H1 (cell line): ENCODE measurements at places on chromosomes 13 and 19. TPM values are rescaled to one million over a fixed set of nuclear protein-coding genes. Genes with fewer than 3 reads are reported as not detected.

Gene CLEC17A
- total RNA-seq, result not detected in 2 replicates

DNA sequence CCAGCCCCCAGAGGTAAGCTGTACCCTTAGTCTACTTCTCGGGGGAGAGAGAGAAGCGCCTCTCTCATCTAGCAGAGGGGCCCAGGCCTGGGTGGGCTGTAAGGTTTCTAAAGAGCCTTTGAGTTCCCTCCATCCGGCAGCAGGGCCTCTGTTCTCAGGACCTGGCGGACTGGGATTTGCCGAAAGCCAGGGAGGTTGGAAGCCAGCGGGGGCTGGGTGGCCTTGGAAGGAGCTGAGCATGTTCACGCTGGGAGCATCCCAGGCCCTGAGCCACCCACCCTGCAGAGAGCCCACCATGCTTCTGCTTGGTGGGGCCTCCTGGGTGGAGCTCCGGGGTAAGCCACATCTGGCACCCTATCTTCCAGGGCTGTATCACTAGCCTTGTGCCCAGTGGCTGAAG lies 7.8 kb downstream of the SLC7A10 start:
- no peak for DNase-seq

Gene HSPBP1
- 63.4 and 68.8 TPM in 2 replicates for total RNA-seq

Gene MAP4K1
- total RNA-seq, result 10.4 and 14.4 TPM in 2 replicates

Gene PTGER1
- 0.38 and 0.41 TPM in 2 replicates for total RNA-seq

GRCh38 chr13:84479656-84480055 lies 597.4 kb upstream of the SLITRK1 start:
- no peak for DNase-seq

DNA sequence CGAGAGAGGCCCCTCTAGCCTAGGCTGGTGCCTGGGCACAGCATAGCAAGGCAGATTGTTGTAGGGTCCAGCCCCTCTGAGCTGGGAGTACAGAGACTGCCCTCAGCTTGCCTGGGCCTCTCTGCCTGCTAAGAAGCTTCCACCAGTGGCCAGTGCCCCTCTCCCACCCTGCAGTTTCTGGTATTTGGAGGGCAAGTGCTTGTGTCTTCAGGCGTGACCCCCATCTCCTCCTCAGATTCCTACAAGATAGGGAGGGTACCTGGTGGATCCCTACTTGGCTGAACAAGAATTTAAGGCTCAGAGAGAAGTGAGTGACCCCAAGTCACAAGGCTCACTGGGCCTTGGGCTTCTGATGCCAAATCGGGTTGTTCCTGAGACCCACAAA lies 152.7 kb downstream of the URI1 start:
- DNase-seq, result no peak

DNA sequence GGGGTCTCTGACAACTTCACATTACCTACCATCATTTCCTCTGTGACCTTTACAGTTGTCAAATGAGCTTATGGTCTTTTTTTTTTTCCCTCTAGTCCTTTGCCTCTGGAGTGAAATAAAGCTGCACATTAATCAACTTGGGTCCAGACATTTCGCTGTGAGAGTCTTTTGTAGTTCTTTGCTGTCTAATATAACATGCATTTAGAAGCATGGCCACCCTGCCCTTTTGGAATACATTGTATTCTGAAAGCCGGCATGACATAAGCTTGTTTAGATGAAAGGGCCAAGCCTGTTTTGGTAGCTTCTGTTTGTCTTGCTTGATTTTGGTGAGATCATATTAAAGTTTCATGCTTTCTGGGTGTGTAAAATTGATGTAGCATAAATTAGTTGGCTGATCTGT lies 509.8 kb downstream of the DIAPH3 start:
- no peak for DNase-seq

Gene FXYD3
- total RNA-seq, result 0.86 TPM in 1 of 2 replicates, not detected in the other

Gene IGLON5
- total RNA-seq, result 31.8 and 34.1 TPM in 2 replicates

GRCh38 chr19:43747557-43748204 lies 7.1 kb downstream of the SMG9 start:
- DNase-seq, result no peak

- DNase-seq, result peak; percentile 56
Measured at GRCh38 chr13:49421391-49421790, 22.5 kb downstream of the CAB39L start.

GRCh38 chr13:80276371-80277289 lies 64.3 kb downstream of the SPRY2 start:
- no peak for DNase-seq

Gene RASAL3
- 0.19 TPM in 2 replicates for total RNA-seq

DNA sequence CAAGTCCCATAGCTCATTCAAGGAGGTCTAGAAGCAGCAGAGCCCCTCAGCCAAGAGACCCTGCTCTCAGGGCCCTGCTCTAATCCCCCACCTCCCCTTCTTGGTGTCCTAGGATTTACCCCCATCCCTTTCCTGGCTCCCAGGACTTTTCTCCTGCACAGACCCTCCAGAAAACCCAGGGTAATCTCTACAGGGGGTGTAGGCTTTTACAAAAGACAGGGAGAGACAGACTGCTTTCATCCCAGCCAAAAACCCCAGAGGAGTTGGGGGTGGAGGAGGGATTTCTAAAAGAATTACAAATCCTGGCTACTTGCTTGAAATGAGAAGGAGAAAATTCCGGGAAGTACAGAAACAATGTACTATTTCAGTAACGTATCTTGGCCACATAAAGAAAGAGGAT lies 133.3 kb downstream of the TNFSF13B start:
- DNase-seq, result no peak

Gene CTXN1
- total RNA-seq, result 58.0 and 64.5 TPM in 2 replicates

Gene DBP
- total RNA-seq, result 8.3 and 9.9 TPM in 2 replicates

Gene ZNF730
- 24.7 and 29.4 TPM in 2 replicates for total RNA-seq

GRCh38 chr19:42553292-42554045 lies 25.2 kb upstream of the CEACAM1 start:
- DNase-seq, result no peak

- DNase-seq, result no peak
Measured at GRCh38 chr13:110371550-110372465, 64.7 kb downstream of the COL4A2 start.

DNA sequence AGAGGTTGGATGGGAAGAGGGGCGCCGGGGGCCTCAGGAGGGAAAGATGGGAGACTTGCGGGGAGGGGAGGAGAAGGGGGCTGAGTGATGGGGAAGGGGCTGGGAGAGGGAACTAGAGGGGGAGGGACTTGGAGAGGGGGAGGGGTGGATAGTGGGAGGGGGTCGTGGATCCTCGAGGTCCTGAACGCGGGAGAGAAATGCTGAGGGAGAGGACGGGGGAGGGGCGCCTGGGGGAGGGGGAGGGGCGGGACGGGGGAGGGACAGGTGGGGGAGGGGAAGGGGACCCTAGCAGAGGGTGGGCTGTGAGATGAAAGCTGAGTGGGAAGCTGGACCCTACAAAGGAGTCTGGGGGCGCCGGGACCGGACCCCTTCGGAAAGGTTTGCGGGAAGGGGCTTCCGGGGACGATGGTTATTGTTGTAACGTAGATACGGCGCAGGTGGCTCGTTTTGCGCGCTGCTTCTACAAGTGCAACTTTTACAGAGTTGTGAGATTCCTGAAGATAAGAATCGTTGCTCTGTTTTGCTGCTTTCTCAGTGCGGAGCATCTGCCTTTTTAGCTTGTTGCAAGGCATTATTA lies 418 bp downstream of the ZNF444 start:
- no peak for DNase-seq

- no peak for DNase-seq
Measured at GRCh38 chr13:87889254-87889653, 218.1 kb downstream of the SLITRK5 start.

- no peak for DNase-seq
Measured at GRCh38 chr13:34899888-34900287, 42.2 kb upstream of the NBEA start.

- no peak for DNase-seq
Measured at GRCh38 chr13:90898811-90899210, 448.7 kb upstream of the MIR17HG start.

DNA sequence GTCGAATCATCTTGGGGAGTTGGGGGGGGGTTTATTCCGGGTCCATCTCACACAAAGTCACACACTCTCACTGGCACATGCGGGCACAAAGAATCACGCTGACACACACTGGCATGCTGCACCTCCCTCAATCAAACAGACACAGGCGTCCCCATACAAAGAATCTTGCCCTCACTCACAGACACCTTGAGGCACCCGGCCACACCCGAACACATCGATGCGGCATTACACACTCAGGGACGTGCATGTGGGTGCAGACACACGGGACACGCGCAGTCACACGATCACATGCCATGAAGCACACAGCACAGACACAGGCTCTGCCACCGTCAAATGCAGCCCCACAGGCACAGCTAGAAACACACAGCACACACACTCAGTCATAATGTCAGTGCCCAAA lies 7.8 kb downstream of the NFIX start:
- DNase-seq, result no peak

Gene ZFP30
- 6.1 and 8.7 TPM in 2 replicates for total RNA-seq

GRCh38 chr19:6890938-6891337 lies 3.6 kb downstream of the ADGRE1 start:
- DNase-seq, result no peak

- DNase-seq, result no peak
Measured at GRCh38 chr13:70390968-70391367, 282.7 kb upstream of the KLHL1 start.

GRCh38 chr19:55058781-55059610 lies 4.0 kb downstream of the RDH13 start:
- DNase-seq, result no peak

DNA sequence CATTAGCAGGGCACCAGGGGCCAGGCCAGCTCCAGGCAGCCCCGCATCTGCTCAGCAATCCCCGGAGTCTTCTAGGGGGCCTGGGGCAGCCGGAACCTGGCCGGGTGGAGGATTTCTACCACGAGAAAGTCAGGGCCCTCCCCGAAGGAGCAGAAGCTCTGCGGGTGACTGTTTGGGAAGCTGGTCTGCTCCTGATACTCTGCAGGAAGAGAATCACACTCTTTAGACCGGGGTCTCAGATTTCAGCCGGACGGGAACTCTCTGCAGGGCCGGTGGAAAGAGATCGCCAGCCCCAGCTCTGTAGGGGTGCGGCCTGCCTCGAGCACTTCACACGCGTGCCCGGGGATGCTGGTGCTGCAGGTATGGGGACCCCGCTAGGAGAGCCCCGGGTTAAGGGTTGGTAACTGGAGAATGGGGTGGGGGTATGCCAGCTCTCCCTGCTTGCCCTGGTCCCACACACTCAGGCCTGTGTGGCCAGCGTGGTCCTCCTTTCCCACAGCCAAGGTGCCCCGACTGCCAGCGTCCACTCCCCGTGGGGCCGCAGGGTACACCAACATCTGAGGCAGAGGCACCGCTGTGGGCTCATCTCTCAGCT lies 20.1 kb downstream of the RASA3 start:
- DNase-seq, result no peak

Gene HMGB1
- total RNA-seq, result 757 and 776 TPM in 2 replicates

Gene FCER2
- total RNA-seq, result 0.29 TPM in 1 of 2 replicates, not detected in the other

- no peak for DNase-seq
Measured at GRCh38 chr19:48671446-48671995, 1.3 kb downstream of the NTN5 start.

GRCh38 chr13:47798906-47799305 lies 202.2 kb downstream of the SUCLA2 start:
- DNase-seq, result no peak

Gene ZIC5
- total RNA-seq, result 51.0 and 52.7 TPM in 2 replicates

Gene KLK7
- 0.55 and 0.73 TPM in 2 replicates for total RNA-seq

Gene MRPS31
- total RNA-seq, result 33.3 and 33.6 TPM in 2 replicates

DNA sequence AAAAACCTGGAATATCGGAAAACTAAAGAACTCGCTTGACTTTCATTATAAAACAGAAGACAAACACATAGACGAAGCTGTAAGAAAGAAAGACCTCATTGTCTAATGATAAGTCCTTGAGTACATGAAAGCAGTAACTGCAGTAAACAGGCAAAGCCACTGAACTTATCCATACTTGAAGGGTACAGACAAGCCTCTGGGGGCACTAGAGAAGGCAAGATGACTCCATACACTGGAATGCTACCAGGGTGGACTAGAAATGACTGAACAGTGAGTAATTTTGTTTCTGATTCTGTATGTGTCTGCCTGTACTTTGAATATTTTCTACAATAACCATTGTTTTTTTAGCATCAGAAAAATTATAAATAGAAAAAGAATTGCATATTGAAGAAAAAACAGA lies 507.9 kb downstream of the UQCRFS1 start:
- DNase-seq, result no peak

GRCh38 chr13:74036373-74036772 lies 97.8 kb downstream of the KLF12 start:
- DNase-seq, result no peak

DNA sequence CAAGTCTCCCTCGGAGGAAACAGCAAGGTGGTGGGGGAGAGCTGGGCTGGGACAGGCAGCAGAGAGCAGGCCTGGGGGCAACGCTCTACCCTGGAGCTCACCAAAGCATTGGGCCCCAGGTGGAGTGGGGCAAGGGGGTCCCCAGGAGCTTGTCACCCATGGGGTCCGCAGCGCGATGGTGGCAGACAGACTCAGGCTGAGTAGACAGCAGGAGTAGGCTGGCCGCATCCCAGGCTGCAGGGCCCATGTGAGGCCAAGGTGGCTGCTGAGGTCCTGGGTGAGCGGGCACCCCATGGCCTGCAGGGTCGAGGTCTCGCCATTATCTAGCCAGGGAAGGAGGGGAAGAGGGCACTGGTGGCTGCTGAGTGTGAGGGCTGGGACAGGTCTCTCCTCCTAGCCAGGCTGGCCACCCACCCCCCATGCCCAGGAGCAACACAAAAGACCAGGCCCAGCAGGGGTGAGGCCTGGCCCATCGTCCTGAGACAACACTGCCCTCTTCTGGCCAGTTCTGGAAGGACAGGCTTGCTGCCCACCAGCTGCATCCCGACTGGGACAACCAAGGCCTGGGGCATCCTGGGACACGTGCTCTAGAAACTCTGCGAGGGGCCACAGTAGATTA lies 33.1 kb downstream of the CEBPG start:
- peak; percentile 98 for DNase-seq

Gene B3GNT3
- 1.5 and 1.8 TPM in 2 replicates for total RNA-seq

Gene CERS1
- 18.6 and 23.1 TPM in 2 replicates for total RNA-seq

GRCh38 chr13:66528944-66529576 lies 701.1 kb downstream of the PCDH9 start:
- no peak for DNase-seq

Gene SMIM44
- total RNA-seq, result not detected in 2 replicates

GRCh38 chr19:7618771-7619510 lies 10.4 kb downstream of the XAB2 start:
- DNase-seq, result no peak

Gene TSKS
- not detected in 2 replicates for total RNA-seq

DNA sequence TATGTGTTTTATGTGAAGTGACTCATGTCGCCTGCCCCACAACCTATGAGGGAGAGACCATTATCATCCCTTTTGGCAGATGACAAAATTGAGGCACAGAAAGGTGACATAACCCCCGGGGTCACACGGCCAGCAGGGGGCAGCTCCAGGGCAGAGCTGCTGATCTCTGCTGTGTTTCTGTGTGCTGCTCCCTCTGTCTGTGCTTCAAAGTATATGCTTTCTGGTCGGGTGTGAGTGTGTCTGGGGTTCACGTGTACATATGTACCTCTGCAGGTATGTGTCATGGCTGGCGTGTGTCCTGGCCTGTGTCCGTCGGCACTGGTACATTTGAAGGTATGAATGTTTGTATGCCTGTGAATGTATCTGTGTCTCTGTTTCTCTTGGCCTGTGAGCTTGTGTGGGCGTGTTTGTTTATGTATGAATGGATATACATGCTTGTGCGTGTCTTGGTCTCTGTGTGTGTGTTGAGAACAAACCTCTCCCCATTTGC lies 7.1 kb downstream of the LIPE start:
- peak; percentile 75 for DNase-seq

Gene BRME1
- 4.6 and 4.7 TPM in 2 replicates for total RNA-seq
